Cardiac muscle cell (in vitro differentiated cells and primary cell): ENCODE measurements at places on chromosomes 2 and 18. TPM values are rescaled to one million over a fixed set of nuclear protein-coding genes. Genes with fewer than 3 reads are reported as not detected.

ANKRD62 gene
- not detected in 2 replicates for total RNA-seq

LYG2 gene
- not detected in 2 replicates for total RNA-seq

HOXD13 gene
- total RNA-seq: not detected in 2 replicates

CNDP1 gene
- total RNA-seq: 1.6 TPM in 1 of 2 replicates, not detected in the other

NCKAP5 gene
- total RNA-seq: 0.21 and 13.6 TPM in 2 replicates

SAG gene
- total RNA-seq: not detected in 2 replicates

MSH2 gene
- 39.1 and 42.5 TPM in 2 replicates for total RNA-seq
